ENCODE measurements at places on chromosomes 3 and 15.

DNA sequence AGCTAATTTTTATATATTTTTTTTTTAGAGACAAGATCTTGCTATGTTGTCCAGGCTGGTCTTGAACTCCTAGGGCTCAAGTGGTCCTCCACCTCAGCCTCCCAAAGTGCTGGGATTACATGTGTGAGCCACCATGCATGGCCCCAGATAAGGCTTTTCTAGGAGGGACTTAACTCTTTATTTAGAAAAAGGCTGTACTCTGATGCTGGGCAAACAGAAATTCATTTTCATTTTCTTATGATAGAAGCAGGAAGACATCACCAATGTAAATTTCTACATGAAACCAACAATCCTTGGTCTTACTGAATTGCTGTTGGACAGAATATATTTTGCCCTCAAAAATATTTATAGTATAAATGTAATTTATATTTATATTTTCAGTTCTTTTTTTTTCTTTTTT is 9.6 kb downstream of the NIPA1 start:
- no peak for DNase-seq

DNA sequence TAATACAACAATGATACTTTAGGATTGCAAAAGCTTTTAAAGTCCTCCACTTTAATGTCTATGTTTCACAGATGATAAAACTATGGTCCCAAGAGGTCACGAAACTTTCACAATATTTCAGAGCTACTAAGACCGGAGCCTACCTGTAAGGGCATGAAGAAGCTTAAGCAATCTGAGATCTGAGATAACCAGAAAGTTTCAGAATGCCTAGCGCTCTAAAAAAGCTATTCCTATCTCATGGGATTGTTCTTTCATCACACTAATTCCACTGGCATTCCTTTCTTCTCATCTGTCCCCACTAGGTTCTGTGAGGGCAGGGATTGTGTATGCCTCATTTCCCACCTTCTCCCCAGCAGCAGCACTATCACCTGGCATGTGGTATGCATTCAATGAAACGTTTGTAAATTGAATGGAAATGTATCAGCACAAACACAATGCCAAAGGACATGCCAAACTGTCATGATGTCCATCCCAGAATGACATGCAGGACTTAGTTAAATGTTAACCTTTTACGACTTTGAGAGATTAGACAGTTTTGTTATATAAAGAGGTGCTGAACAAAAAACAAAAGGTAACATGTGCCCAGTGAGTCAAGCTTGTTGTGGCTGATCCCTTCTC is 104.7 kb upstream of the NR2F2 start:
- DNase-seq: no peak

GRCh38 chr15:48185529-48185928 is 5.9 kb upstream of the CTXN2 start:
- DNase-seq: no peak

- no peak for DNase-seq
Observed at GRCh38 chr3:45618081-45618509, 23.5 kb downstream of the LIMD1 start.

DNA sequence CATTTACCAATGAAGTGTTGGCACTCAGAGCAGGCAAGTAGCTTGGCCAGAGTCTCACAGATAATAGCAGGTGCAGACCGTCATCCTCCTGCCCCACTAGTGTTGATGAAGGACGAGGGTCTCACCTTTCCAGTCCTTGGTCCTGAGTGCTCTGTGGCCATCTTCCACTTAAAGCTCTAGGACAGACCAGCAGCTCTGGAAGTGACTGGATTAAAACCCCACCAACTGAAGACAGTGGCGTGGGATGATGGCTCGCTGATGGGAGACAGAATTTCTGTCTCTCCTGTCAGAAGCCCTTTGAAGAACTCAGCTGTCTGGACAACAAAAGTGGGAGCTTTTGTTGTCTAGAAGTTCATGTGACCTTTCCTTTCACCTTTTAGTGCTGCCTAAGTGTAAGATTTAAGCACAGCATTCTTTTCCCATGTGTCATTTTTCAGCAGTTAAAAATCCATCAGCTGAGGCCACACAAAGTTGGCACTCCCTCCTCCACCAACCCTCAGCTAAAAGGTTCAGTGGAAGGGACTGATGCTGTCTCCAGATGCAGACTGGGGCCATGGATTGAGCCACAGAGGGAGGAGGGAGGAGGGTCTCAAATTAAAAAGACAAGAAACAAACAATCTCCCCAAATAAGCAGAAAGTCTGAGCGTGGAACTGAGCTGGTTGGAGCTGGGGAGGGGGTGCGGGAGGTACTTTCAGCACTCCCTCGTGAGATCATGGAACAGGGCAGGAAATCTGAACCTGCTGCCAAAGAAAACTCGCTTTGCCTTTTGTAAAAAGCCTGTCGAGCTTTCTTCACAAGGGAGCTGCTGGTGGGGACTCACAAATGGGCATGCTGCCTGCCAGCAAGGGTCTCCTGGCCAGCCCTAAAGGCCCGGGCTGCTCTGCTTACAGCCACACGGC is 148.5 kb upstream of the CTDSPL start:
- DNase-seq: peak; percentile 32

GRCh38 chr3:58474967-58475578 is 16.8 kb upstream of the KCTD6 start:
- no peak for DNase-seq

GRCh38 chr3:193894121-193894863 is 241.7 kb upstream of the HES1 start:
- no peak for DNase-seq

DNA sequence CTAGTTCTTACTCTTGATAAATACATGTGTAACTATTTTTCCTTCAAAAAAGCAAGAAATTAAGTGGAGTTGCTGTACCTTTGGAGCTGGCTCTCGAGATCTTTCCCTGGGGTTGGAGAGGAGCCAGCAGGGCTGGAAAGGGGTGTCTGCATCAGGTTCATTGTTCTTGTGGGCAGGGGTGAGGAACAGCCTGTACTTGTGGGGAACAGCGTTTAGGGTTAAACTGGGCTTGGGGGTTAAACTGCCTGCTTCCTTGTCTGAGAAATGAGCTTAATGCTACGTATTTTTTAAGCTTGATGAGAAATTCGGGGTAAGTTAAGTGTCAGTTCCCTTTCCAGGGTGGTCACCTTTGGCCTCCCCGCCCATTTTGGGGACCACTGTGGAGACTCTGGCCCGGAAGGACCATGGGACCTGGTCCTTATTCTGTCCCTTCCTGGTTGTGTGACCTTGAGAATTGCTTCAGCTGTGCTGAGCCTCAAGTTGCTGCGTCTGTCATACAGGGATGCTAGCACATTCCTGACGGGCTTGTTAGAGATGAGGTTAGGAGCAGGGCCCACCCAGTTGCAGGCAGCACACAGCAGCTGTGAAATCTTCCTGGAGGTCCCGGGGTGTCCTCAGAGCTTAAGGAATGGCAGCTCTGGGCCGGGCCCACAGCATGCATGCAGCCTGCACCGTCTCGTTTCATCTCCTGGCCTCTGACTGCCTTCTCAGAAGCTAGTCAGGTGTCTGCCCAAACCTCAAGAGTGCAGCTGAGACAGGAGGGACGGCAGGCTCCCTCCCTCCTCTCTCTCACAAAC is 11.6 kb downstream of the H1-8 start:
- peak; percentile 57 for DNase-seq

DNA sequence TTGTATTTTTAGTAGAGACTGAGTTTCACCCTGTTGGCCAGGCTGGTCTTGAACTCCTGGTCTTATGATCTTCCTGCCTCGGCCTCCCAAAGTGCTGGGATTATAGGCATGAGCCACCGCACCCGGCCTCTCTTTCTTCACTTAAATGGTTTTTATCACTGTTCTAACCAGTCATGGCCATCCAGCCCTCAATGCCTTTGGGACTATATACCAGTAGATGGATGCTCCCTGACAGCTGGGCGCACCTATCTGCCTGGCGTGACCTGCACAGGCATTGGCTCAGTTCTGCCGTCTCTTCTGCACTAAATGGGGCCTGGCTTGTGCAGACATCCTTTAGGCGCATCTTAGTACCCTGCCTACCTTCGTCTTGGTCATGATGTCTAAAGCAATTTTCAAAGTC is 233.4 kb downstream of the ADAMTS17 start:
- no peak for DNase-seq

DNA sequence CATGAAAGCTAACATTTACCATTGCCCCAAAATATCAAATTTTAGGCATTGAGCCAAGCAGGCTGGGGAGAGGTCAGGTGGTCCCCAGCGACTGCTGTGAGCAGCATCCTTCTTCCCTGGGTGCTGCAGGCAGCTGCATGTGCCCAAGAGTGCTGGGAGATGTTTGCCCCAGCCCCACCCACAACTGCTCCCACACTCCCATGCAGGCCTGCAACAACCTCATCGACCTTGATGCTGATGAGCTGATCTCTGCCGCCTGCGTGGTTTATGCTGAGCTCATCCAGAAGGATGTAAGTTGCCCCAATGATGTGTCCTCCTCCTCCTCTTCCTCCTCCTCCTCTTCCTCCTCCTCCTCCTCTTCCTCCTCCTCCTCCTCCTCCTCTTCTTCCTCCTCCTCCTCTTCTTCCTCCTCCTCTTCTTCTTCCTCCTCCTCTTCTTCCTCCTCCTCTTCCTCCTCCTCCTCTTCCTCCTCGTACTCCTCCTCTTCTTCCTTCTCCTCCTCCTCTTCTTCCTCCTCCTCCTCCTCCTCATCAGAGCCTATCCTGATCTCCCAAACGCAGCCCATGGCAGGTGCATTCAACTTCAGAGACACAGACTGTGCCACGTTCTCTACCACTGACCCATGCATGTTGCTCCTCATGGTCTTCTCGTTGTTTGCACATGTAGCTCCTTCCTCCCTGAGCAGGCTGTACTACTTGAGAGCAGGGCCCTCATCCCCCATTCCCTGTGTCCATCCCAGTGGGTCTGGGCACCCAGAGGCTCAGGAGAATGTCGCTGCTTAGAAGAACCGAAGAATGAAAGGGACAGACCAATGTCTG is 15.1 kb downstream of the TBC1D21 start:
- DNase-seq: no peak

DNA sequence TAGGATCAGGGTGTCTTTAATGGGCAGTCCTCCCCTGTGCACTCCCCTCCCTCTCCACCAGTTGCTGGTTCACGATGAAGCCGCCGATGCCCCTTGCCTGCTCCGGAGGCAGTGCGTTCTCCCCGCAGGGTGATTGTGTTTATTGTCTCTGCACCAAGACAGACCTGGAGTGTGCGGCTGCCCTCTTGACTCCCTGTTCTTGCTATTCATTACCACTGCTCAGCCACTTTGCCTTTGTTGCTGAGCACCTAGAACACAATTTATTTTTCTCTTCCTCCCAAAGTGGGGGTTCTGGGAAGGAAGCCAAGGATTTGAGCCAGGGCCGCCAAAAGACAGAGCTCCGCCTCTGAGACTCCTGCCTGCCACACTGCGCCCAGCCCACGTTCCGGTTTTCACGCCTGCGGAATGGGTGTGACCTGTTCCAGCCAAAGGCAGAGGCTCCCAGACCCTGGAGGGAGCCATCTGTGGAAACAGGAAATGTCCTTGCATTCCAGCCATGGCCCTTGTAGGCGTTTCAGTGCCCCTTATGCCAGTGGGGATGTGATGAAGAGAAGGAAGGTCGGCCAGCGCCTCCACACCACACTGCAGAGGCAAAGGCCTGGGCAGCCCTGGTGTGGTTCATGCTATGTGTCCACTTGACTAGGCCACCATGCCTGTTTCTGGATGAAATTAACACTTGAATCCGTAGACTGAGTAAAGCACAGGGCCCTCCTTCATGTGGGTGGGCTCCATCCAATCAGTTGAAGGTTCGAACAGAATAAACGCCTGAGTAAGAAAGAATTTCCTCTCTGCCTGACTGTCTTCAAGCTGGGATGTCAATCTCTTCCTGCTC is 85.8 kb downstream of the HMG20A start:
- DNase-seq: no peak

- DNase-seq: no peak
Observed at GRCh38 chr15:96180087-96180748, 150.3 kb upstream of the NR2F2 start.

- DNase-seq: peak; percentile 0
Observed at GRCh38 chr3:164608554-164609276, 469.6 kb downstream of the SI start.

DNA sequence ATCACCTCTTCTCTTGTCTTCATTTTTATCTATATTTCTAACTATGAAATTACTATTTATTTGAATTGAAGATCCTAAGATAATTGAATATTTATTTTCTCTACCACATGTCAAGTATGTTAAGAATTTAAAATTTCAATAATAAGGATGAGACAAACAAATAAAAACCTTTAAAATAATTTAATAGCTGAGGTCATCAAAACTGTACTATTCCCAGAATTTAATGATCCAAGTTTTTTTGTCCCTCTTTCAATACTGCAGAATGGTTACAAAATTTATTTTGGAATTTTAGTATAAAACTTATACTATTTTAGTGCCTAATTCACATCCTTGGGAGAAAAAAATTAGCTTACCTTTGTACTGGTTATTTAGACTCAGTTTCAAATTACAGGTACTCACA is 774.9 kb downstream of the ROBO2 start:
- no peak for DNase-seq

DNA sequence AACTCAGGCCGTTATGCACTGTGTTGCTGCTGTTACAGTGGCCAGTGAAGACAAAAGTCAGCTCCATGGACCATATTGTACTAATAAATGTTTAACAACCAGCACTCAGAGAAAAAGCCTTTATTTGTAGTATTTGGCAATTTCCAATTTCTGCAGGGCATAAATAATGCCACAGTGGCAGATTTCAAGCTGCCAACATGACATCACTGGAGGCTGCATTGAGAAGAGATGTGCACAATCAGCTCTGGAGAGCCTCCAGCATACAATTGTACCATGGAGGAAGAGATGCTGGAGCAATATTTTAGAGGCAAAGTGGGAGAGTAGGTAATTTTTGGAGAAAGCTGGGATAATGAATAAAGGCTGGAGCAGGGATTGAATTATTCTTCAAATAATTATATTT is 9.7 kb upstream of the ALCAM start:
- no peak for DNase-seq

GRCh38 chr15:95561463-95561862 is 769.0 kb upstream of the NR2F2 start:
- DNase-seq: peak; percentile 71

GRCh38 chr3:179455954-179456353 is 4.7 kb upstream of the GNB4 start:
- peak; percentile 21 for DNase-seq

GRCh38 chr3:17133632-17134545 is 249.1 kb downstream of the PLCL2 start:
- no peak for DNase-seq

- peak; percentile 20 for DNase-seq
Observed at GRCh38 chr3:147756476-147756875, 347.3 kb downstream of the ZIC1 start.

DNA sequence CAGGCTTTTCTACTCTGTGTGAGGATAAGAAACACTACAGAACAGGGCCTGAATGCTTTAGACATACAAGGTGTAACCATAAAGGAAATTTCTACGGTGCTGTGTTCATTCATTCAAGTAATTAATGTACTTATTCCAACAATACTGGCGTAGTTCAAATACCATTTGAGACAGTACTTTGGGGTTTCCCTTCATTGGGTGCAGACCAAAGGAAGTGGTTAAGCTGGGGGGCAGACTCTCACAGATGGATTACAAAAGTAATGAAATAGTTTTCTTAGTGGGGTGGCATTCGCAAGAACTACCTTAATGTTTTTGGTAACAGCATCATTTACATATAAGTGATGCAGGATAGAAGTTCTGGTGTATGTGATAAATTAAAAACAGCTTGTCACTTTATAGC is 65.9 kb downstream of the BTD start:
- DNase-seq: no peak
